NCI-H1694 treated with DMSO at 0.1 percent for 48 hours (cell line): ENCODE measurements at places on chromosomes 5 and 9.

- no peak for DNase-seq
These were observed 12.9 kb downstream of the FLT4 start for GRCh38 chr5:180636403-180637075.

- no peak for DNase-seq
These were observed 33.0 kb downstream of the CAMK2A start for GRCh38 chr5:150256410-150257064.

- DNase-seq = no peak
These were observed 39.8 kb upstream of the FLT4 start for GRCh38 chr5:180689071-180689694.

DNA sequence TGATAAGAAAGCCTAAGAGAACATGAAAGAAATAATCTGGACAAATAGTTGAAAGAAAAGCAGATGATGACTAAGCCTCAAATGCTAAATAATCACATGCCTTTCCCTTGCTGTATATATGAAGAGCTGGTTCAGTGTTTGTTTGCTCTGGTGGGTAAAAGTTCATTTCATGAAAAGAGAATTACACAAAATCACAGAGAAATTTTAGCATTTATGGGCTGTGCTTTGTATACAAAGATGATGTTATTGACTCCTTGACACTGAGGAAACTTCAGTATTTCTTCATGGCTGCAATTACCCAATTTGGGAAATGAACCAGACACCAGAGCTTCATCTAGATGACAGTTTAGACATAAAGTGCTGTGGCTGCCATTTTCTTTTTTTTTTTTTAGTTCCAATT, 527.2 kb downstream of the NR2F1-AS1 start:
- no peak for DNase-seq

DNA sequence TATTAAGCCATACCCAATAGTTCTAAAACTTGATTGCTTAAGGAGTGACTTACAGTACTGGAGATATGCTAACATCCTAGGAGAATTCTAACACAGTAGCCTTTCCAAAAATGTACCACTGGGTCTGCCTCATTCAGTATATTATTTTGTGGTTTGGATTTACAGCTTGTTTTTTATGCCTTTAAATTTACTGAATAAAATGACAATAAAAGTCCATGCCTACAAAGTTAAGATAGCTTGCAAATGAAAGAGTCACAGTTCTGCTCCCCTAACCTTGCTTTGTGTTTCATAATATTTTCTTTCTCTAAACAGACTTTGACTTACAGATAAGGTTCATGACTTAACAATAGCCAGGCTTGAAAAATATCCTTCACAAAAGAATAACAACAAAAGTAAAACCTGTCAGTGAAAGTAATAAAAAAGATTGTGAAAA, 951.1 kb upstream of the NUDT12 start:
- no peak for DNase-seq

- DNase-seq = no peak
These were observed 6.1 kb downstream of the DNAJB5 start for GRCh38 chr9:34995670-34996060.

- DNase-seq = no peak
These were observed 70.1 kb upstream of the MEF2C start for GRCh38 chr5:88952996-88953643.

DNA sequence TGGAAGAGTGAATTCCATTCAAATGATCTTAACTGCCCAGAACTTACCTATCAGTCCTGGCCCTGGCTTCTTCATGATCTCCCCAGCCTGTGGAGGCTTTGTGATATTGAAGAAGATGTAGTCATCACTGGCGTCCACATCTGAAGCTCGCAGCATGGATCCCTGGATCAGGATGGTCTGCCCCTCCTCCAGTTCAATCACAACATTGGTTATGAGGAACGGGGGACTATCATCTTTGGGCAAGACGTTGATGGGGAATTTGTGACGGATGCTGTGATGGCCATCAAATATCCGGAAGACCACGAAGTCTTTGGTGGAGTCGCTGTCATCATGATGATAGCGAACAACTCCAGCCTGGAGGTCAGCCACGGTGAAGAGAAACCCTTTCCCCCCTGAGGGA, 68.0 kb downstream of the FREM1 start:
- no peak for DNase-seq

DNA sequence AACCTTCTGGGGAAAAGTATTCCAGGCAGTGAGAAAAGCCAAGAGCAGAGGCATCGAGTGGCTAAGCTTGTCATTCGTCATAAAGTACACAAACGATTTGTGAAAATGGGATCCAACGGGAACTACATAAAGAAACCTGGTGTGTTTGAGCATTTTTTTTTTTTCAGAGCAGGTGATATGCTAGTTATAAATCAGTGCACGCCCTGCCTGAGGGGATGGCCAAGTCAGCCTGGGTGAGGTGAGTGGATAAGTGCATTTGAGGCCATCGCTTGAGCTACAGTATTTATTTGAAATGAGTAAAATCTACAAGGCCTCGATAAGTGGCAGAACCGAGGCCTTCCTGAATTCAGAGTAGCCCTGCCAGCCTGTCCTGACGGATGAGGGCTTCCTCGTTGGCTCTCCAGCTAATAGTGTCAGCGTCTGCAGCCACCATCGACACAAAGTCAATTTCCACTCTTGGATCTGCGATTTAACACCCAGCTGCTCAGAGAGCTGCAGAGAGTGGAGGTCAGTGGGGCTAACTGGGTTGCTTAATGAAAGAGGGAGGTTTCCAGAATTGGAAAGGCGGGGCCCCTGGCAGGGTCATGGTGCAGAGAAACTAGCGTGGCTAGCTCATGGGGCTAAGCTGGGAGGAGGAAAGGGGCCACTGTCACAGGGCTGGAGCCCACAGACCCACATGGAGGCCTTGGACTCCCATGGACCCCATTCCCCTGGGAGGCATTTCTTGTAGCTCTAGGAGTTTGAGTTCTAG, 27.3 kb downstream of the PPARGC1B start:
- no peak for DNase-seq

DNA sequence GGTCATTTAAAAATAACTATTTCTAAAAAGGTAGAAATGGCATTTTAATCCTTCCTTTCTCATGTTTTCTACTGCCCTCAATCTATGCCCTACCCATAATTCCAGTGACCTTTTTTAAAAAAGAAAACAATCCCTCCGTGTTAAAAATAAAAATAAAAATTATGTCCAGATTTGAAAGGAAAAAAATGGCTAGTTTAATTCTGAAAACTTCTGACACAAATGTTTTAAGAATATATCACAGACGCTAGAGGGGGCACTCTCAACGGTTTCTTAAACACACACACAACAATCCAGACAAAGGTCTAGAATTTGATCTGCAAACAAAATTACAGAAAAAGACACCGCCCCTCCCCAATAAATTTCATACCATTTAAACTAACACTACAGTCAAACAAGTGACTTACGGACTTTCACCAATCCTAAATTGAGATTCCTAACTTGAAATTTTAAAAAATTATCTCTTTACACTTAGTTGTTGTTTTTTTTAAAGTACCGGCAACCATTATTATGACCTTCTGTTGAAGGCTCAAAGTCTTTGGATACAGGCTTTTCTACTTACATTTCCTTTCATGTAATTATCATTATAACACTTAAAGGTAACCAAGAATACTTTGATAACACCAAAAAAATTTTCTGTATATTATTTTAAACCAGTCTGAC, 38.2 kb downstream of the CLINT1 start:
- DNase-seq = peak; percentile 5
